ENCODE measurements at places on chromosomes 4 and X.

GRCh38 chr4:87232216-87232615 lies 11.8 kb upstream of the KLHL8 start:
- no peak for DNase-seq

- no peak for DNase-seq
Observed at GRCh38 chr4:7518871-7519637, 84.3 kb upstream of the PSAPL1 start.

DNA sequence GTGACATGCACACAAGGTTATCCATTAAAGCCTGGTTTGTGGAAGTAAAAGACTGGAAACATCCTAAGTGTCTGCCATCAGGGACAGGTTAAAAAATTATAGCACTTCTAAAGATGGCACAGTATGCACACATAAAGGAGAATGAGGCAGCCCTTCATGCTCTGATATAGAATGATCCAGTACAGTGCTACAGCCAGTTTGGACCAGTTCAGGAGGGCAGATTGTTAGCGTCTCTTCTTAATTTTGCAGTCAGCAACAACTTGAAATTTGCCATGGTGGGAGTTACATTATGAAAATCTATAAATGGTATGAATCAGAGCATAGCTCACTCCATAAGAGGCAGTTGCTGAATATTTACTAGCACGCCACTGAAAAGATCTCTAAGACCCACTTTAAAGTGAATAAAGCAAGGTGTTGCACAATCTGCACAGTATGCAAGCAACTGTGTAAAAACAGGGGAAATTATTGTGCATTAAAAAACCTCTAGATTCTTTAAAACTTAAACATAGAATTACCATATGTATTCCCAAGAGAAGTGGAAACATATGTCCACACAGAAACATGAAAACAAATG lies 20.3 kb upstream of the SOD3 start:
- DNase-seq = peak; percentile 60

DNA sequence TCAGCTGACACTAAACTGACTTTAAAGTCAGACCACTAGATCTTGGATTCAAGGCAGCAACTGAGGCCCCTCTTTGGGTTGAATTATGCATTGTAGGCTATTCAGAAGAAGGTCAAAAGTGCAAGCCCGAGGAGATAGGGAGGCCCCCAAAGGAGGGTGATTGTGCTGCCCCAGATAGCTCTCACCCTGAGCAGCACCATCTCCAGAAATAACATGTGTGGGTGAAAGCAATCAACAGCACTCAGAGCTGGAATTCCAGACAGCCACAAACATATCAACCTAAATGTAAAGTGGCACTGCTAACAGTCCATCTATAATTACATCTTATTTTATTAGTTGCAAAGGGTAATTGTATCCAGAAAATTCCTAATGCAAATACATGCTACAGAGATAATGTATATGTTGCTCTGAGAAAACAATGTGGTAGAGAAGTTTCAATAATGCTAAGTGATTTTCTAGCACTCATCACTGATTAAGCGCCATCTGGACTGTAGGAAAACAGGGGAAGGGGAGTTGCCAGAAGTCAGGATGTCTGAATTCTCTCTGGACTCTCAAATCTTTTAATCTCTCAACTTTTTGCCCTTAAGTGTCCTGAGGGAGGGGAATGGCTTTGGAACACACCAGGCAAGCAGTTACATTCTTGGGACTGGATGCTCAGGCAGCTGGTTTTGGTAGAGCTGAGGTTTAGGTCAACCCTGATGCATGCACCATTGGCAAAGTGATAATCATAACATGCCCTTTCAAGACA lies 61.8 kb upstream of the SFRP2 start:
- DNase-seq = no peak

DNA sequence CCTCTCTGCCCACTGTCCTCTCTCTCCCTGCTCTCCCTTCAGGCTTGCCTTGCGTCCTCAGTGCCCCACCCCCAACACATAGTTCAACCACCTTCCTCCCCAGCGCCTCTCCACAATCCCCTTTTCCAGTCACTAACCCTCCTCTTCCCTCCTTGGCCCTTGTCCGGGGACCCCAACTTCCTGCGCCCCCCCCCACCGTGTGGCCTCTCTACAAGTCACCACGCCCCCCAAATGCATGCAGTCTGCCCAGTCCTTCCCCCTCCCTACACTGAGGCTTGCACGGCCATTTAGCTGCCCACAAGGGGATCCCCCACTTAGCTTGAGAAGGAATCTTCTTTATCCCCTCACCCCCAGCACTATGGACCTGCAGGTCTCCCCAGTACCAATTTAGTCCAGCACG lies 569 bp downstream of the CXCR3 start:
- DNase-seq = no peak

DNA sequence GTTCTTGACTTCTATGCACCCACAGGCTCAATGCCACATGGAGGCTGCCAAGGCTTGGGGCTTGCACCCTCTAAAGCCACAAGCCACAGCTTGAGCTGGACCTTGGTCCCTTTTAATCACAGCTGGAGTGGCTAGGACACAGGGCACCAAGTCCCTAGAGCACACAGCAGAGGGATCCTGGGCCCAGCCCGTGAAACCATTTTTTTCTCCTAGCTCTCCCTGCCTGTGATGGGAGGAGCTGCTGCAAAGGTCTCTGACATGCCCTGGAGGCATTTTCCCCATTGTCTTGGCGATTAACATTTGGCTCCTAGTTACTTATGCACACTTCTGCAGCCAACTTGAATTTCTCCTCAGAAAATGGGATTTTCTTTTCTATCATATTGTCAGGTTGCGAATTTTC lies 410.9 kb downstream of the GRID2 start:
- no peak for DNase-seq

- DNase-seq = no peak
Observed at GRCh38 chr4:73836373-73837279, at the start of gene CXCL6. TSS of gene CXCL6 (plus strand) at chr4:73836678. CDS start at chr4:73836751, 73 bp downstream.

- no peak for DNase-seq
Observed at GRCh38 chr4:138805736-138806135, 209.8 kb upstream of the NOCT start.

- no peak for DNase-seq
Observed at GRCh38 chr4:94892051-94892450, 134.3 kb downstream of the BMPR1B start.

- DNase-seq = no peak
Observed at GRCh38 chr4:21815651-21816377, 132.8 kb downstream of the KCNIP4 start.

DNA sequence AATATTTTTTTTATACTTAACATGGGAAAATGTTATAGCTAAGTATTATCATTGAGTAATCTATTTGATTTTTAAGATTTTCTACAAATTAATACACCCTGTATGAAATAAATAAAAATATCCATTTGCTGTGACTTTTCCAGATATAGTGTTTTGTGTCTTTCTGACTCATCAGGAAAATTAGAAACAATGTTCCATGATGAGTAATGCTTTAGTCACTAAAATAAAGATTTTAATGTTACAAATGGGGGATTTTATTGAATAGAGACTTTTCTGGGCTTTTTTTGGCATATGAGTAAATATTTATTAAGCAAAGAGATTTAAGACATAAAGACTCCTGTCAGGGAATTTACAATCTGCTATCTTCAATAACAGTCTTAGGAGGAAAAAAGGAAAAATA lies 279.2 kb upstream of the NOCT start:
- DNase-seq = no peak

DNA sequence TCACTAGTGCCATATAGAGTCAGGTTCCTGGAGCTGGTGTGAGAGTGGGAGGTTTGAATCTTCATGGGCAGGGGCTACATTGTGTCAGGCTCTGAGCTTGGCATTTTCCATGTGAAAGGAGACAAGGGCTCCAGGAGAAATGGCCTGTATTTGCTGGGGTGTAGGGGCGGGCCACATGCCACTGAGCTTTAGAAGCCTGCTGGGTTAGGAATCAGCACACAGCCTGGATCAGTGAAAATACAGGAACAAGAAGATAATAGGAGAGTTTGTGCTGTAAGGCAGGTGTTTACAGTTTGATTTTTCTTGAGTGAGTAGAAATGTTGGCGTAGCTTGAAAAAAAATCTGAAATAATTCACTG lies 35.4 kb downstream of the TBC1D14 start:
- no peak for DNase-seq

GRCh38 chrX:38192007-38192810 lies 28.5 kb downstream of the SRPX start:
- DNase-seq = no peak

DNA sequence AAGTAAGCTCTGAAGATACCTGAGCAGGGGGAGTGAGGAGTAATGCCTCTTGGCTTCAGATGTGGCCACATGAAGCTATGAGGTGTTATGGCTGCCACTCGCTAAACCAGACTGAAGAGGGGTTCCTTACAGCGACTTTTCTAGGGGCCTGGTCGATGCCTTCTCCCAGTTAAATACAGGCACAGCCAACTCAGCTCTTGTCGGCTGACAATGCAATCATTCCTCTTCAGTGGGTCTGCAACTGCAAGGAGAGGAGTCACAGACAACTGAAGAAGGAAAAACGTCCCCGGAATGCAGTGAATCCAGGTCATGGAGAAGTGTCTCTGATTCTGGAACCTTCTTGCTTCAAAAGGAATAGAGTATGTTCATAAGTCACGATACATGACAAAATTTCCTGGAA lies 106.4 kb downstream of the RNF150 start:
- no peak for DNase-seq

- no peak for DNase-seq
Observed at GRCh38 chr4:19128176-19128575, 1106.6 kb upstream of the LCORL start.

DNA sequence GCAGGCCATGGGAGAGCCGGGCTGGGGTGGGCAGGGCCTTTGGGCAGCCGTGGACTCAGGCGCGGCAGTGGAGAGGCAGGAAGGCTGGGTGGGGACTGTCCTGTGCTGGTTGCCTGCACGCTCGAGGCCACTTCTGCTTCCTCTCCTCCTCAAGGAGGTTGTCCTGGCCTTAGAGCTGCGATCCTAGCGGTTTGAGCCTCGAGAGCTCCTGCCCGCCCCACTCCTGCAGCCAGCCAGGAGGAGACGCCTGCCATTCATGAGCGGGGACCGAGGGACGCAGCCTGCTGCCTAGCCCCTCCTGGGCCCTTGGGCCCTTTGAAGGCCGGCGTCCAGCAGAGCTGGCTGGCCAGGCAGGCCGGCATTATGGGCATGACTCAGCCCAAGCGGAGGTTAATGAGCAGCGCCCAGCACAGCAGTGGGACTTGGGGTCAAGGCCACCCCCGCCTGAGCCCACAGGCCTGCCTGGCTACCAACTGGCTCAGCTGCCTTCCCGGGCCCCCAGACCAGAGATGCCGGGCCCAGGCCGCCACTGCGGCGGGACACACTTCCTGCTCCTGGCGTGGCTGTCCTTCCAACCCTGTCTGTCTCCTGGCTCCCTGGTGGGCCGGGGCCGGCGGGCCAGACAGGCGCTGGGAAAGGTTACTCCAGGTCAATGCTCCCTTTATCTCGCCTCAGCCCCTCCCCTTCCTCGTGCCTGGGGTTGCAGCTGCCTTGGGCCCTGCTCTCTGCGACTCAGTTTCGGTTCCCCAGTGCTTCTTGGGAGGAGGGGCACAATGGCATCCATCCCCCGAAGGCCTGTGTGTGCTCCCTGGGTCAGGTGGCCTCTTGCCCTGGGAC lies 1.8 kb downstream of the ABCD1 start:
- no peak for DNase-seq

DNA sequence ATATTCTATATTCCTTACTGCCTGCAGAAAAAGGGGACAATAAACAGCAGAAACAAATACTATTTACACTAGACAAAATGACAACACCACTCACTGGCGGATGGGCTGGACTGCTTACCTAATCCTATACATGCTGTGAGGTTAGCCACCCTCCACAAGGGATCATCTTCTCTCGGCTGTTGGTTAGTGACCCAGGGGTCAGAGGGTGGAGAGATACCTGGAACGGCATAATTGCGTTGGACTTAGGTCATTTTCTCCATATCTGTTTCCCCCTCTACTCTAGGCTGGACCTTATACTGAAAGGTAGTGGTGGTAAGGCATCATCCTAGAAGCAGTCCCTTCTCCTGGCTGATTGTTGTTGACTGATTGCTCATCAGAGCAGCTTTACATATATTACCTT lies 286.8 kb upstream of the UGT8 start:
- DNase-seq = no peak

- no peak for DNase-seq
Observed at GRCh38 chr4:81963763-81964020, 410.1 kb downstream of the HNRNPD start.

DNA sequence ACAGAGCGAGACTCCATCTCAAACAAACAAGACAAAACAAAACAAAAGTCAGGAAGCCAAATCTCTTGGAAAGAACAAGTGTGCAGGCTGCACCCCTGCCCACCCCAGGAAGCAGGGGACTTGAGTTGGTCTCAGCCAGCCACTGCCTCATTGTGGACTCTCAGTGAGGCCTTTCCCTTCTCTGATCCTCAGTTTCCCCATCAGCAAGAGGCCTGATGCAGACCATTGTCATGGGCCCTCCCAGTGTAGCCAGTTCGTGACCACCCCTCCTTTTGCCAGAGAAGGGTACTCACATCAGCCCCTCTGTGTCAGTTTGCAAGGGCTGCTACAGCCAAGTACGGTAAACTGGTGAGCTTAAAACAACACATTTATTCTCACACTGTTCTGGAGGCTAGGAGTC lies 48.9 kb upstream of the MAMLD1 start:
- no peak for DNase-seq

DNA sequence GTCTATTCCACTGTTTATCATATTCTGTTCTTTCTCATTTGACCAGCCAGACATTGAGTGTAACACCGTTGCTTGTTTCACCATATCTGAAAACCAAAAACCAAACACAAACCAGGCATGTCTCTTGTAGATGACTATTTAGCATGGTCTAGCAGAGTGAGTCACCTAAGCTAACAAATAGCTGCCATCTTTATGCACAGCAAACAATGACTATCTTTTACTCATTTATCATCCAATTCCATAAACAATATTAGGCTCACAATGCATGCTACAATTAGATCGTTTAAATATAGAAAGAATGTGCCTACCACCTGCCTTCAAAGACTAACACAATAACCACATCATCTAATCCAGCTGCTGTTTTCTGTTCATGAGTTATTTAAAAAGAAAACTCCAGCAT lies 495.4 kb downstream of the PCDH19 start:
- DNase-seq = no peak

DNA sequence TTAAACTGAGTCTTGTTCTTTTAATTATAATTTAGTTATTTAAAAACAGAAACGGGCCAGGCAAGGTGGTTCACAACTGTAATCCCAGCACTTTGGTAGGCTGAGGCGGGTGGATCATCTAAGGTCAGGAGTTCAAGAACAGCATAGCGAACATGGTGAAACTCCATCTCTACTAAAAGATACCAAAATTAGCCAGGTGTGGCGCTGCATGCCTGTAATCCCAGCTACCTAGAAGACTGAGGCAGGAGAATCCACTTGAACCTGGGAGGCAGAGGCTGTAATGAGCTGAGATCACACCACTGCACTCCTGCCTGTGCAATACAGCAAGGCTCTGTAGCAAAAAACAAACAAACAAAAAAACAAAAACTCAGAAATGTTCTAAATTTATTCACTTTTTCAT lies 852.9 kb downstream of the TECRL start:
- DNase-seq = no peak

DNA sequence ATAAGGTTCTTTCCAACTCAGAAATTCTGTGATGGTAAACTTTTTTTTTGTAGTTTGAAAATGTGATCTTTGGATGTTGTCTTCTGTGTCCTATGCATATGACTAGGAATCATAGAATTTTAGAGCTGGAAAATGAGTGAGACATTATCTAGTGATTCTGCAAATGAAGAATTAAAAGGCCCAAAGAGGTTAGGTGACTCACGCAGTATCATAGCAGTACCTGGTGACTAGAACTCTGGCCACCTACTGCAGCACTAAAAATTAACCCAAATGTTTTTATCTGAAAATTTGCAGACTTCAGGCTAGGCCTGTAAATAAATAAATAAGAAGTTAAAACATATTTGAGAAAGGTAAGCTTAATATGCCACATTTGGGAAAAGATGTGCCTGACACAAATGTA lies 52.8 kb downstream of the NFKB1 start:
- DNase-seq = no peak

GRCh38 chrX:104564921-104565703 lies 887 bp upstream of the IL1RAPL2 start:
- no peak for DNase-seq
